ENCODE measurements at places on chromosomes 5 and 9.

DNA sequence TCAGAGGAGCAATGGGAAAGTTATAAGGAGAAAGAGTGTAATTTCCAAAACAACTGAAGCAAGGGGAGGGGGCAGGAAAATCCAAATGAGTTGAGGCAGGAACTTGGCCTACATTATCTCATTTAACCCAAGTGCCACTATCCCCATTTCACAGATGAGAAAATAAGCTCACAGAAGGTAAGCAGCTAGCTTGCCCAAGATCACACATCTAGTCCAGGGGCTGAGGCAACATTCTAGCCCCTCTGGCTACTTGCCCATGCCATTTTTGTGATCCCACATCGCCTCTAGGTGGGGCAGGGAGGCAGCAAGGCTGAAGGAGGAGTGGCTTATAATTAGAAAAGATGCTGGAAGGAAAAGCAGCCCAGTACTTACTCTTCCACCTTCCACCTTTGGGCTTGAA, 2.6 kb upstream of the PSIP1 start:
- no peak for DNase-seq

- DNase-seq = no peak
These were observed 3.3 kb upstream of the NINJ1 start for GRCh38 chr9:93137362-93137761.

- no peak for DNase-seq
These were observed 45.6 kb downstream of the APTX start for GRCh38 chr9:32955655-32956478.

GRCh38 chr9:134165357-134166315, 1.3 kb upstream of the RNU6ATAC start:
- DNase-seq = no peak

DNA sequence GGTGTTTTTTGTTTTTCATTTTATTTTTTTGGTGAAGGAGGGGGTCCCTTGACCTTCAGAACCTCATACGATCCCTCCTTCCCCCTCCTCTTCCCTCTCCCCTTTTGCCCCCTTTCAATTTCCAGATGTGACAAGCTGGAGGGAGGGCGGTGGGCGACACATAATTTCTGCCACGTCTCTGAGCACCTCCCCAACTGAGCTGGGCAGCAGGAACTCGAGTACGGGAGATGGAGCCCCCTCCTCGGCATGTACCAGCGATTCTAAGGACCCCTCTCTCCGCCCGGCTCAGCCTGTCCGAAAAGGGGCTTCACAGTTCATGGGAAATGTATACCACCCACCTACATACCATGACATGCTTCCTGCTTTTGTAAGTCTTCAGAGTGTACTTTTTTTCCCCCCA, 52.4 kb downstream of the PRRC2B start:
- DNase-seq = no peak

- DNase-seq = no peak
These were observed 13.6 kb downstream of the UBE2D2 start for GRCh38 chr5:139574641-139575312.

- no peak for DNase-seq
These were observed 136.3 kb downstream of the TMEM232 start for GRCh38 chr5:110590187-110590586.

GRCh38 chr9:21317956-21318923, 13.1 kb upstream of the IFNA5 start:
- no peak for DNase-seq

DNA sequence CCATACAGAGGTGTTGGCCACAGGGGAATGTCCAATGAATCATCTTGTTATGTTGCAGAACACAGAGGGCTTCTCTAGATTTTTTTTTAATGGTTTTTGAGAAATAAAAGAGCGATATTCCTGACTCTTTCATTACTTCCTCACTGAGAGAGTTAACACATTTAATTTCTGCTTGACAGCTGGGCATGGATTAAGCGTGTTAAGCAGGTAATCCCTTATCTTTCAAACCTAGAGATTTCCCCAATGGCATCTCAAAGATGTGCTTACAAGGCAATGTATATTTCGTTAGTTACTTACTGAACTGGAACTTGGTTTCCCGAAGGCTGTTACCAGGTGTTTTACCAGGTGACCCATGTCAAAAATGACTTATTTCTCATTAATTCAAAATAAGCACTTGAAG, 21.8 kb upstream of the ADCY2 start:
- DNase-seq = no peak

GRCh38 chr9:136531186-136531903, 14.5 kb downstream of the NOTCH1 start:
- no peak for DNase-seq

DNA sequence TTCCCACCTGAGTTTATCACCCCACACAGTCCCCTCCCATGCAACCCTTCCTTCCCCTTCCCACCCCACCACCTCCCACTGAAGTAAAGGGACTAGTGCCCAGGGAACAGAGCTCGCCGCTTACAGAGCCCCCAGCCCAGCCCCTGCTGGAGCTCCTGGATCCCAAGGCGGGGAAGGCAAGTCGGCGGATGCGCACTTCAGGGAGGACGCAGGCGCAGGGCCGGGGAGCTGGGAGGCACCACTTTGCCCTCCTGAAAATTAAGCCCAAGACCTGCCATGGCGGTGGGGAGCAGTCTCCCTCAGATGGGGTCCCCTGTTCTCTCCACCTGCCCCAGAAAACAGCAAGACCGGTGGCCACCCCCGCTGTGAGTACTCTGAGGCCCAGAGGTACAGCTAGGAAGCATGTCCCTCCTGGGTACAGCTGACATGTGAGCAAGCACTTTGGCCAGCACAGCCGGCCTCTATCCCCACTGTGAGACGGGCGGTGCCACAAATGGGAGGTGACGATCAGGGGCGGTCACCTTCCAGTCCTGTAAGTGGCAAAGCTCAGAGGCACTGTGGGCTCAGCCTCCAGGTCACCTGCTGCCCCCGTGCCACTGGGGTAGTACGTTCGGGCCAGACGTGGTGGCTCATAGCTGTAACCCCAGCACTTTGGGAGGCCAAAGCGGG, 45.9 kb downstream of the COL23A1 start:
- DNase-seq = no peak

- no peak for DNase-seq
These were observed 76.3 kb upstream of the PTGER4 start for GRCh38 chr5:40603378-40603777.

- DNase-seq = no peak
These were observed 409.8 kb downstream of the NTRK2 start for GRCh38 chr9:85079349-85079748.

GRCh38 chr5:16712620-16713019, 95.8 kb upstream of the RETREG1 start:
- no peak for DNase-seq

DNA sequence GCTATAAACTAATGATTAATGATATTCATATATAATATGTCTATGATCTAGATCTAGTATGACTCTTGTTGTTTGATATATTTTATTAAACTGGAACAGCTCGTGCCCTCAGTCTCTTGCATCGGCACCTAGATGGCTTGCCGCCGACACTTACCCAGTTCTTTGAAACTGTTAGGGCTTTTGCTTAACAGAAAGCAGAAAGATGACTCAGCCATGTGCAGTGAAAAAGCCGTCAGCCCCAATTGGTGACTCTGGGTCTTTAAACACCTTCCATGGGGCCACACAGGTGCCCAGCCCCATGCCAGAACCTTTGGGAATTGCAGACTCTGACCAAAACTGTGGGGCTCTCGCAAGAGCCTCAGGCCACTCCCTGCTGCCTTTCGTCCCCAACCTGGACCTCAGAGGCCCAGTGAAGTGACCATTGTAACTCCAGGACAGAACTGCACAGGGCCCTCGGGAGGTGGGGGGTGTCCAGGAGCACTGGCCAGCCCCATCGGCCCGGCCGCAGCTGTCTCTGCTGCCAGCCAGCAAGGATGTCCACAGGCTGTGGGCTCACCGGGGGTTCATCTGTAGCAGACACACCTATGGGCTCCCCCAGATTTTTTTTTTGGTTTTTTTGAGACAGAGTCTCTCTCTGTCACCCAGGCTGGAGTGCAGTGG, 7.8 kb downstream of the LCN10 start:
- DNase-seq = no peak

- DNase-seq = no peak
These were observed 41.7 kb downstream of the KLF4 start for GRCh38 chr9:107447834-107448233.

DNA sequence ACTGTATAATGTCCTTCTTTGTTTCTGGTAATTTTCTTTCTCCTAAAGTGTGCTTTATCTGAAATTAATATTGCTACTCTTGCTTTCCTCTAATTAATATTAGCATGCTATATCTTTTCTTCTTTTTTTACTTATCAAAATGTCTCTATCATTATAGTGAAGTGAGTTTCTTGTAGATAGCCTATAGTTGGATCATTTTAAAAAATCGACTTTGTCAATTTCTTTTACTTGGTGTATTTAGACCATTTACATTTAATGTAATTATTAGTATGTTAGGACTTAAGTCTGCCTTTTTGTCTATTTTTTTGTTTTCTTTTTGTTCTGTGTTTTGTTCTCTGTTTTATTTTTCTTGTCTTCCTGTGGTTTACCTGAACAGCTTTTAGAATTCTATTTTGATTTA, 35.4 kb upstream of the RNF130 start:
- no peak for DNase-seq

DNA sequence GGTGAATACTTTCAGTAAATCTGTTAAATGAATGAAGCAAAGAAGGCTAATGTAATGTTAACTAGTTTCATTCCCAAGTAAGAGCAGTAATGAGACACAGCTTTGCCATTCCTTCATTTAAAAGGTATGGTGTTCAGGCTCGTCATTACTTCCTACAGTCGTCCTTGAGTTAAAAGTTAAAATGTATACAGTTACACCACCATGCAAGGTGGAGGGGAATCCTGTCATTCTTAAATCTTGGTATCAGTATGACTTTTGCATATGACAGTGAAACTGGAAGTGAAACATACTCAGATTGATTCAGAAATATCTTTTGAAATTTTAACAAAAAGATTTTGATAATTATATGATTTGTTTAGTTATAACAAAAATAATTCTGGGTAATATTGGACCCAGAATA, 25.9 kb downstream of the MTRR start:
- DNase-seq = no peak

- no peak for DNase-seq
These were observed 10.9 kb downstream of the HABP4 start for GRCh38 chr9:96460882-96461281.

- no peak for DNase-seq
These were observed 384 bp upstream of the MRPS2 start for GRCh38 chr9:135500071-135500524.

GRCh38 chr5:54703565-54704255, 186.2 kb downstream of the SNX18 start:
- DNase-seq = no peak

GRCh38 chr5:172455511-172456061, 1.3 kb upstream of the SH3PXD2B start:
- DNase-seq = no peak

DNA sequence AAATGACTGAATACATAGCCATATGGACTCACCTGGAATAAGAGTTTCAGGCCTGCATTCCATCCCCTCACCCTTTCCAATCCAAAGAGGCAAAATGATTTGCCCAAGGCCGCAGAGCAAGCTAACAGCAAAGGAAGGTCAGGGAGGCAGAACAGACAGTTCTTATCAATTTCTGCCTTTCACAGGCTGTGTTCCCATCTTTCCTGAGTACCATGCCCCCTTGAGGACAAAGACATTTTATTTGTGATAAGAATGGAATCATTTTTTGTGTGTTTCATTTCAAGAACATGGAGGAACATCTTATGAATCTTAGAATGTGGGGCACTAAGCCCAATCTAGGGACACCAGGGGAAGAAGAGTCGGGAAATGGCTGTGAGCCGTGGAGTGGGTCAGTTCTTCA, 13.9 kb downstream of the LHFPL2 start:
- DNase-seq = no peak

DNA sequence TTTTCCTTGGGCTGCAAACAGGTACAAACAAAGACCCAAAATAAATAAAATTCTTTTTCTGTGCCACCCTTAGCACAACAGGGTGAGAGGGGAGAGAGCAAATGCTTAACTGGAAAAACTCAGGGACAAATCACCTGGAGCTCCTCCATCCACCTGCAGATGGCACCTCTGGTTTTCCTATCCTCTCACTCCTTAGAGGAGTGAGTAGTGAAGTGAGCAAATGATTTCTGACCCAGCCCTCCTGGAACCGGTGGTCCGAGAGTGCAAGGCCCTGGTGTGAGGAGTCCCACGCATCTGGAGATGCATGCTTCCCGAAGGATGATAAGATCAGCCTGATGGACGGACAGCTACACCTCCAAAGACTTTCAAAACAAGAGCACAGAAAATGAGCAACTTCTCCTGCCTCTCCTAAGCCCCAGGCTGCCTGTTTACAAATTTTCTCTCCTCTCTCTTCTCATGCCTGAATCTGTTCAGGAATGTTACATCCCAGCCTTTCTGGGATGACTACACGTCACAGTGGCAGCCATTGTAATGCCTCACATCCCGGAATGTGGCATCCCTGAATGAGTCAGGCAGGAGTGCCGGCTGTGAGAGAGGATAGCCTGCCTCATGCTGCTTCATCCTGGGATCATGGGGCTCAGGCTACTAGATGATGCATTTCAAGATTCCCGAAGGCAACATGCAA, 86.4 kb downstream of the ADRB2 start:
- DNase-seq = no peak

GRCh38 chr9:114501796-114502682, 3.2 kb downstream of the WHRN start:
- no peak for DNase-seq

GRCh38 chr5:6837519-6838110, 124.4 kb downstream of the TENT4A start:
- no peak for DNase-seq

DNA sequence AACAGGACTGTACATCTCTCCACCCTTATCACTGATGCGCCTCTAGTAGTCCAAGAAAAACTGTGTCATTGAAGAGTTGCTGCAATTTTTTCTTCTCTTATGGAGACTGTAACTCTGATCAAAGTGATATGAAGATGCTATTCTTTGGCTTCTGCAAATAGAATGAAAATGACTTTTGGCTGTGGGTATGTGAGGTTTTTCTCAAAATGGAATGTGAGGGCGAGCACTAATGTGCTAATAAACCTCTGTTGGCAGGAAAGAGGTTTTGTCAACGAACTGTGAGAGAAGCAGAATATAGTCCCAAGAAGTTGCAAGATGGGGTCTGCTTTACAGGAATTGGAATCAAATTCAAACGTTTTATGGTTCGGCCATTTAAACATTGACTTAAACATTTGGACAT, 252.0 kb upstream of the GAS1 start:
- no peak for DNase-seq

GRCh38 chr9:97848215-97848479, 4.9 kb upstream of the FOXE1 start:
- no peak for DNase-seq

DNA sequence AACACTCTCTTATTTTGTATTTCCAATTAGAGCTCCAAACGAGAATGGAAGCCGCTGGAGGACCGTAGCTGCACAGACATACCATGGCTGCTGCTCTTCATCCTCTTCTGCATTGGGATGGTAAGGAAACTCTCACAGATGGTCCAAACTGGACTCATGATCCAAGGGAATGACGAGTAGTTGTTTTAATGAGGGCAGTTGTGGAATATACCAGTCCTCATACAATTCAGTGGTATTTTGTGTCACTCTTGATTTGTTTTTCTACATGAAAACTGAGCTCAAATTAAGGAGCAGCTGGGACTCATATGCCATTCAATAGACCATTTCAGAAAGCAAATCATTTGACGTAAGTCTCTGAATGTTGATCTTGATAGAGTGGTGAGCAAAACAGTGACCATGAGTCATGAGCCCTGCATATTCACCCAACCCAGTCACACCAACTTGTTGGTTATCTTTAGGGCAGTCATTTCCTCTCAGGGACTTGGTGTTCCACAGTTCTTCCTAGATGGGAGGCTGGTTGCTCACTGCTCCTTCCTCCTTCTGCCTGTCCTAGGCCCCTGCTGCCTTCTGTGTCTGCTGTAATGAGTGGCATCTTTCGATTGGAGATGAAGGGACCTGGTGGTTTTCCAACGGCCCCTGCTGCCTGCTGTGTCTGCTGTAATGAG, 54.9 kb downstream of the SLC44A1 start:
- no peak for DNase-seq

Data from activated T-helper 1 cell treated with anti-CD3 and anti-CD28 coated beads, Interleukin-2, amount 50 U/mL, for 16 hours (primary cell).